ENCODE measurements at places on chromosomes 3 and 15. TPM values are rescaled to one million over a fixed set of nuclear protein-coding genes. Genes with fewer than 3 reads are reported as not detected.

CFAP20DC gene
- total RNA-seq = 1.8 TPM

CSK gene
- total RNA-seq = 327 TPM

SH3GL3 gene
- not detected for total RNA-seq

LSAMP gene
- 7.2 TPM for total RNA-seq

IQGAP1 gene
- total RNA-seq = 122 TPM

ACTRT3 gene
- total RNA-seq = 0.11 TPM

C3orf85 gene
- not detected for total RNA-seq

EPHA3 gene
- 0.05 TPM for total RNA-seq

GRCh38 chr3:97957617-97958311 is 14.5 kb downstream of the RIOX2 start:
- no peaks in the 10 kb centered on the region for H3K27me3 ChIP-seq
- DNase-seq = no peak
- peaks cover 36% of the 10 kb centered on the region for H3K36me3 ChIP-seq

GRCh38 chr3:38163841-38164642 is 1.3 kb upstream of the OXSR1 start:
- DNase-seq = no peak
- no peaks in the 10 kb centered on the region for H3K36me3 ChIP-seq
- peaks cover 4% of the 10 kb centered on the region for H3K4me1 ChIP-seq
- peak overlapping the region; percentile 100 for H3K27ac ChIP-seq
- H3K27me3 ChIP-seq = no peaks in the 10 kb centered on the region

- H3K36me3 ChIP-seq = no peaks in the 10 kb centered on the region
- no peaks in the 10 kb centered on the region for H3K27me3 ChIP-seq
- H3K4me1 ChIP-seq = no peaks in the 10 kb centered on the region
Measured at GRCh38 chr15:81728726-81729125, 317.1 kb downstream of the MEX3B start.

DNA sequence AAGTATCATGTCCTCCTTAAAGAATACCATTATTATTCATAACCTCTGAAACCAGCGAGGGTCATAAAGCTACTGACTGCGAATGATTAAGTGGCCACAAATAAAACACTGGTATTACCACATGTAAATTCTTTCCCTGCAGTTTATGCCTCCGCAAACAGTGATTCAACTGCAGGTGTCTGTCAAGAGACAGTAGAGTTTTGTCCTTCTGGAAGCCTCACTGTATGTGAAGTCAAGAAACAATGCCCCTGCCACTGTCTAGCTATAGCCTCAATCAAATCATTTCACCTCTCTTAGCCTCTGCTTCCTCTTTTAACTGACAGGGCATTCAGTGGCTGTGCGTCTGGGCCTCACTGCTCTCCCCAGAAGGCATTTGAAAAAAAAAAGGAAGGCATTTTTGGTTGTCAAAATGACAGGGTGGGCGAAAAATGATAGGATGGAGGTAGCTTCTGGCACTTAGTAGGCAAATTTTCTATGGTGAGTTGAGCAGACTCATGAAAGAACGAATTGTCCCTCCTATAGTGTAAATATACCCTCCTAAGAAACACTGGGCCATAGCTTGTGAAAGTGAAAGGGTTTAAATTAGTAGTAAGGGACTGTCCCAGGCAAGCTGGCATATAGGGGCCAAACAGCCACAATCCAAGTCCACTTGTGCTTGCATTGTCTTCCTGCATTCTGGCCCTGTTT is 66.7 kb downstream of the FILIP1L start:
- H3K4me3 ChIP-seq = peak overlapping the region; percentile 53
- no peaks in the 10 kb centered on the region for H3K27me3 ChIP-seq
- peaks cover 43% of the 10 kb centered on the region for H3K4me1 ChIP-seq
- H3K27ac ChIP-seq = peak overlapping the region; percentile 21
- DNase-seq = peak; percentile 77

DNA sequence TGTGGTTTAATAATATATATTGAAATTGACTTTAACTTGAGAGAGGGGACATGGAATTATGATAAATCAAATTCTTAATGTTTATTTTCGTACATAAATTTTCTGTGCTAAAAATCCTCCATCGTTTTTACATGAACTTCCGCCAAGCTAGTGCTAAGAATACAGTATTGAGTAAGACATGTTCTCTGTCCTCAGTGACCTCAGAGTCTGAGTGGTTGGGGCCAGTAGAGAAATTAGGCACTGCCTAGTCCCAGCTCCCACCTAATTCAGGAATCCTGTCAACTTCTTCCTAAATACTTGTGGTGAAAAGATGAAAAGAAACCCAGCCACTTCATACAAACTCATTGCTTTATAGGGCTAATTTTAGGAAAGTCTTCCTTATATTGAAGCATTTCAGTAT is 110.3 kb downstream of the PPP2R3A start:
- no peaks in the 10 kb centered on the region for H3K36me3 ChIP-seq
- no peaks in the 10 kb centered on the region for H3K4me1 ChIP-seq
- H3K27ac ChIP-seq = no peak overlapping the region
- no peaks in the 10 kb centered on the region for H3K27me3 ChIP-seq

DNA sequence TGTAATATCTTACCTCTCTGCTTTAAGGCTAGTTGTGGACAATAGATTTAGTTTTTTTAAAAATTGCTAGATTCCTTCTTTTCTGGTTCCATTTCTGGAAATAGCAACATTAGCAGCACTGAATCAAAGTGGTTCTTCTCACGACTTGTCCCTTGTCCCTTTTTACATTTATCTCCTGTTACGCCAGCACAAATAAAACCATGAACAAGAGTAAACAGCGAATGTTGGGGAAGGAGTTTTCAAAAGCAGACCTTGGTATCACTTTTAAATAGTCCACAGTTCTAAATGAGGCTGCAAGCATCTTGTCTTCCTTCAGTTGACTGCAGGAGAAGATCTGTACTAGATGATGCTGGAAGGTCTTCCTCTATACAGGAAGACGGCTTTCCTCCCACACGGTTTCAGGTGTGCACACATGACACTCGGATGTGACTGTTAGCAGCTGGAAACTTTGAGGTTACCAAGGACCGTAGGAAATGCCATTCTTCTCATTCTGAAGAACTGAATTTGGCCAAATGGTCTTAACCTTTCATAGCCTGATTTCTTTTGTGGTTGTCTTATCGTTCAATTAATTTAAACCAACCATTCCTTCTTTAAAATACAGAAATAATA is 251.0 kb upstream of the ICE2 start:
- no peak overlapping the region for H3K27ac ChIP-seq
- no peak for DNase-seq
- H3K4me3 ChIP-seq = no peak overlapping the region

- H3K4me3 ChIP-seq = no peak overlapping the region
- no peak overlapping the region for H3K27ac ChIP-seq
- no peaks in the 10 kb centered on the region for H3K4me1 ChIP-seq
- DNase-seq = no peak
- H3K36me3 ChIP-seq = no peaks in the 10 kb centered on the region
Measured at GRCh38 chr3:168984872-168985271, 678.6 kb downstream of the MECOM start.

DNA sequence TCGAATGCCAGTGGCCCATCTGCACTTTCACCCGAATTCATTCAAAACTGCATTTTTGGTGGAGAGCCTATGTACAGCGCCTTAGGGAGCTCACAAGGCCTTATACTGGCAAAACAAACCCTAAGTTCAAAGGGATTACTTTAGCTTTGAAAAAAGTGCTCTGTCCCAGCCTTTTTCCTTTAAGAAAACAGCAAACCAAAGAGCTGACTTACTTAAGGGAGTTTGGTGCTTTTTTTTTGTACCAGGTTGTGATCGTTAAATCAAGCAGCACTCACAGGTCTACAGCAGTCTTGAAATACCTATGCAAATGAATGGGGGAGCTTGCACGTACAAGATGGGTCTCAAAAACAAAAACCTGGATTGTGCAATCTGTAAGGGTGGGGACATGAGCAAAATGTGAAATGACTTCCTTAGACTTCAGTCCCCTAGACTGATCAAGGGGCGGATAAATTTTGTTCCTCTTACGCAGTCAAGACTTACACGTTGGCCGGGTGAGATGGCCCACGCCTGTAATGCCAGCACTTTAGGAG is 11.6 kb upstream of the PIK3CB start:
- DNase-seq = no peak
- no peaks in the 10 kb centered on the region for H3K36me3 ChIP-seq
- peaks cover 12% of the 10 kb centered on the region for H3K4me1 ChIP-seq
- no peaks in the 10 kb centered on the region for H3K27me3 ChIP-seq
- no peak overlapping the region for H3K27ac ChIP-seq

DNA sequence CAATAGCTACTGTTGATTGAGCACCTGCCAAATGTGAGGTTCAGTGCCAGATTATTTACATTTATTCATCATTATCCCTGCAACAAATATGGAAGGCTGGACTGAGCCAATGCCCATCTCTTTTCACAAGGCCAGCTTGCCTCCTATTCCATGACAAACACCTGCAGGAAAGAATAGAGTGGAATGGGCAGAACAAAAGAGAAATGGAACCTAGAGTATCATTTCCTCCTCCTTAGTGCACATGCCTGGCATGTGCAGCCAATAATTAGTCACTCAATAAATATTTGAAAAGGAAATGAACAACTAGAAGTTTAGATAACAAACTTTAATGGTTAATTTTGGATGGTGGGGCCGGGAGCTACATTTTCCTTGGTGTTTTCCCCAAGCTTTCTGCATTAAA is 61.4 kb upstream of the MYRIP start:
- H3K27me3 ChIP-seq = no peaks in the 10 kb centered on the region
- no peak for DNase-seq
- no peak overlapping the region for H3K4me3 ChIP-seq
- H3K36me3 ChIP-seq = no peaks in the 10 kb centered on the region
- no peaks in the 10 kb centered on the region for H3K4me1 ChIP-seq

- no peak overlapping the region for H3K4me3 ChIP-seq
- H3K4me1 ChIP-seq = peaks cover 21% of the 10 kb centered on the region
- H3K27me3 ChIP-seq = no peaks in the 10 kb centered on the region
- peaks cover 5% of the 10 kb centered on the region for H3K36me3 ChIP-seq
- no peak for DNase-seq
Measured at GRCh38 chr3:42179110-42179725, 86.8 kb downstream of the CCK start.

DNA sequence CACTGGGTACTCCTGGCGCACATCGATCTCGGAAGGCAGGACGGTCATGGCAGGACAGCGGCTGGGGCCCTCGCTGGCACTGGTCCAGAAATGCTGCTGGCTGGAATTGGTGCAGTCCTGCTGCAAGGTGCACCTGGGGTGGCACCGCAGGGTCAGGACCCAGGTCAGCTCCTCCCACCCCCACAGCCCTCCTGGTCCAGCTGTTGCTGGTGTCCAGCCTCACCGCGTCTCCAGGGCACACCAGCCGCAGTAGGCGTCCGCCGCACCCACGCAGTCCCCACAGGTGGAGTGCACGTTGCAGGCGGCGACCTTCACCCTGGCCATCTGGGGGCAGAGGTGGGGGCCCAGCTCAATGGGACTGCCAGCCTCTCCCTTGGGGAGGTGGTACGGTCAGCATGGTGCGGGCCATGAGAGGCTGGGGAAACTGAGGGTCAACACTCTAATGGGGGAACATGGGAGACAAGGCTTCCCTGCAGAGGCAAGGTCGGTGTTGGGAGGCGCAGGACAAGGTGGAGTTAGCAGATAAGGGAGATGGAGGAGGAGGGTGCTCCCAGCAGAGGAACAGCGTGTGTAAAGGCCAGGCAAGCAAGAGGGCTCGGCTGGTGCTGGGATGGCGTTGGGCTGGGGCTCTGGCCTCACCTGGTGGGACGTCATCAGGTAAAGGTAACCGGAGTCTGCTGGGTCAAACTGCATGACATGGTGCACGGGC is 20.4 kb downstream of the PLXND1 start:
- DNase-seq = no peak
- H3K36me3 ChIP-seq = no peaks in the 10 kb centered on the region
- no peak overlapping the region for H3K4me3 ChIP-seq
- no peaks in the 10 kb centered on the region for H3K4me1 ChIP-seq
- H3K27ac ChIP-seq = no peak overlapping the region

GRCh38 chr15:68815598-68815997 is 5.1 kb downstream of the ANP32A start:
- H3K4me1 ChIP-seq = peaks cover 15% of the 10 kb centered on the region
- no peak overlapping the region for H3K27ac ChIP-seq
- H3K27me3 ChIP-seq = no peaks in the 10 kb centered on the region
- H3K36me3 ChIP-seq = peaks cover 9% of the 10 kb centered on the region
- peak overlapping the region; percentile 98 for H3K4me3 ChIP-seq
- no peak for DNase-seq

DNA sequence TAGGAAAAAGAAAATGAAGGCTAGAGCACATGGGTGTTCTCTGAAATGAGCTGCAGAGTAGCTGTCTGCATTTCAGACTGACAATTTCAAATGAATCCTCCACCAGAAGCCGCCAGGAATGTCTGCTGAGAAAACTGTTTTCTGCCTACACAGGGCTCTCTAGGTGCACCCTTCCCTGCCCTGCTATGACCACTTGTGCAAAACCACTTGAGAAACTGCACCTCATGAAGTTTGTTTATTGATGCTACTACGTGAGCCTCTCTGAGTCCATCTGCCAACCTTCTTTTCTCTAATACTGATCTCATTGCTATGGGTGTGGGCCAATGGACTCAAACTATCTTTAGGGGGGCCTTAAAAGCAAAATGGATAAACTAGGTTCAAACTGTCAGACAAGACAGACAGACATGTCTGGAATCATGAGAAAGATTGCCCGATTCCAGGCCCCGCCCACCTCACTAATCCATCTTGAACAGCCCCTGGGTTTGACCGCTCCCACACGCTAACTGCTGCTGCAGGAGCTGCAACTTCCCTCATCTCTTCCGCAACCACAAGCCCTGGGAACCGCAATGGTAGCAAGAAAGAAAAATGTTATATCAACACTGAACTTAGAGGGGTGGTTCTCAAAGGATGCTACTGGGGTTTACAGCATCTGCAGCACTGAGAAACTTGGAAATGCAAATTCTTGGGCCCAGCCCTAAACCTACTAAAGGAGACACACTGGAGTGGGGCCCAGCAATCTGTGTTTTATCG is 9.0 kb upstream of the CD47 start:
- no peaks in the 10 kb centered on the region for H3K27me3 ChIP-seq
- H3K4me3 ChIP-seq = peak overlapping the region; percentile 4
- H3K27ac ChIP-seq = peak overlapping the region; percentile 81
- DNase-seq = no peak
- peaks cover 36% of the 10 kb centered on the region for H3K4me1 ChIP-seq
- H3K36me3 ChIP-seq = no peaks in the 10 kb centered on the region

DNA sequence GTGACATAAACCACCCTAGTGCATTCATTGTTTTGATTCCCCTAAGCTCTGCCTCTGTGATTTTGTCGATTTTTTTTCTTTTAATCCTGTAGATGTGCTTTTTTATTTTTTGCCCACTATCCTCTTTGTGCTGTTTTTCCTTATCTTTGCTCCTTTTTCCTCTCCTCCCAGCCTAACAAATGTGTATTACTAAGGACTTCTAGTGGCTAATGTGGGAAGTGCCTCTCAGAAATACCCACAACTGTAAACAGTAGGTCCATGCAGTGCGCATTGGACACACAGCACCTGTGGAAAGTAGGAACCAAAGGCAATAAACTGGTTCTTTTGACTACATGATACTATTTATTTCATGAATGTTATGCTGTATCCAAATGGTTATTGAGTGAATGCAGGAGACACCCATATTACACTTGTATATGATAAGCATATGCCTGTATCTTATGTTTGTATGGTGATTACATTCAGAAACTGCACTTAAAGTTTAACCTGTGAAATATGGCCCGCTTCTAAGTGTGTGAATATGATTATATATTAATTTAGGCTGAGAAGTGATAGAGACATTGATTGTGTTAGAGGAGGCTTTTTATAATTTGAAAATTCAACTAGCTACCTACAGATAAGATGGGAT is 147.8 kb downstream of the PLCL2 start:
- no peak for DNase-seq
- no peaks in the 10 kb centered on the region for H3K27me3 ChIP-seq
- H3K4me3 ChIP-seq = no peak overlapping the region
- peaks cover 1% of the 10 kb centered on the region for H3K36me3 ChIP-seq

Measured in GM12878 (cell line).